ENCODE measurements at places on chromosomes 3 and 15.

GRCh38 chr15:66294157-66294931 is 976 bp downstream of the DIS3L start:
- peak; percentile 39 for DNase-seq

- no peak for DNase-seq
These were observed 569.2 kb upstream of the RGMA start for GRCh38 chr15:93658026-93658816.

GRCh38 chr15:63611177-63611576 is 14.0 kb downstream of the FBXL22 start:
- no peak for DNase-seq

- no peak for DNase-seq
These were observed 128.3 kb downstream of the TPRA1 start for GRCh38 chr3:127462111-127462655.

GRCh38 chr3:168977716-168978374 is 685.7 kb downstream of the MECOM start:
- no peak for DNase-seq

GRCh38 chr15:29570948-29571791 is 251.1 kb downstream of the TJP1 start:
- DNase-seq: no peak

DNA sequence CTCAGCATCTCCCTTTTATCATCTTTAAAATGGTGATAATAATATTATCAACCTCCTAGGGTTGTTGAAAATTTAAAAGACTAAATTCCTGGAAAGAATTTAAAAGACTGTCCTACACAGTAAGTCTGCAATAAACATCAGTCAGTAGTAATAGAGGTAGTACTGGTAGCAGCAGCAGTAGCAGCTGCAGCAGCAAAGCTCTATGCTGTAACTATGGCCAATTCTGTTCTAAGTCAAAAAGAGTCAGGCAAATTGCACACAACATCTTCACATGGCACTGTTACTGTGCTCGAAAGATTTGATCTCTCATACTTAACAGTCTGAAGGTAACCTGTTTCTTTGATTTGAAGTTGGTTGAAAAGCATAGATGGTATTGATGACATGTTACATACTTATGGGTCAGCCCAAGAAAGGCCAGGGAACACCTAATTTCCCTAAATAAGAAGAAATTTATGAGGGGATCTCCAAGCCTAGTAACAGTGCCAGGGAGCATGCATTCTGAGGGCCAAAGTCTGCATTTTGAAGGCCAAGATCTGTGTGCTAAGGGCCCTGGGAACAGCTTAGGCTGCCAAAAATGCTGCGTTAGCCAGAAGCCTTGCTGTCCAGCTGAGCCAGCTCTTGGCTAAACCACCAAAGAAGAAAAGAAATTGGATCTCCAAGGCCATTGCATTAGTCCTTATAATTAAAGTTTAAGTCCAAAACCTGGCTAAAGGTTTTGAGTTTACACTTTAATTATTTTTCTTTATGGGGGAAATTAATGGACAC is 68.2 kb downstream of the SIDT1 start:
- DNase-seq: no peak

- DNase-seq: no peak
These were observed 890.6 kb upstream of the NR2F2 start for GRCh38 chr15:95439922-95440376.

GRCh38 chr15:74648051-74648842 is 32.6 kb downstream of the CLK3 start:
- no peak for DNase-seq

DNA sequence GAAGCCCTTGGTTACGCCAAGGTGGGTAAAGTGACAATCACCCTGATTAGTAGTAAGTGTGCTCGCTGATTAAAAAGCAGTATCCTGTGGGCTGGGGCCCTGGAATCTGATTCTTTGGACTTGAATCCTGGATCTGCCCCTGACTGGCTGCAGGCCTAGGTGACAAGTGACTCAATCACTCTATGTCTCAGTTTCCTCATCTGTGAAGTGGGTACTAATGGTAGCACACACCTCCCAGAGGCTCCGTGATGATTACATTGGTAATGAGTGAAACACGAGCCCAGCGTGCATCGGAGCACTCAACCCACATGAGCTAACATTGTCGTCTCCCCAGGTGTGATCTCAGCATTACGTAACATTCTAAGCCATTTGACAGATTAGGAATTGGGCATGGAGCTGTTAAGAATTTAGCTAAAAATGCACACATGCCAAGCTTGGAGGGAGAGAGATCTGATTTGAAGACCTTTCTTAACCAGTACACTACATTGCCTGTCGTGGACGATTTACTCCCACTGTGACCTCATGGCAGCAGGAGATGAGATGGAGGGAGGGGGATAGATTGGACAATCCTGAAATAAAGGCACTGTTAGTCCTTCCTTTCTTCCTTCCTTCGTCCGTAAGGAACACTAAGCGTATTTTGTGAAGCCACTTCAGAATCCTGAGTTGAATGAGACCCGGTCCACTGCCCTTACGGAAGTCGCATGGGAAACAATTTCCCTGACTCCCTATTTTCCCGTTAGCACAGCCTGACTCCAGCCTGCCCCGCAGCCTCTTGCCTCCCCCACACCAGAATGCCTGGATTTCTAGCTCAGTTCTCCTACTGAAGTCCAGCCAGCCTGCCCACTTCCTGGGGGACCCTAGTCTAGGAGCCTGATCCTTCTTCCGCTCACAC is 32.1 kb downstream of the MGLL start:
- DNase-seq: no peak

GRCh38 chr3:80263260-80263659 is 495.5 kb upstream of the ROBO1 start:
- no peak for DNase-seq

GRCh38 chr3:189277711-189278110 is 105.9 kb downstream of the TPRG1 start:
- DNase-seq: no peak

DNA sequence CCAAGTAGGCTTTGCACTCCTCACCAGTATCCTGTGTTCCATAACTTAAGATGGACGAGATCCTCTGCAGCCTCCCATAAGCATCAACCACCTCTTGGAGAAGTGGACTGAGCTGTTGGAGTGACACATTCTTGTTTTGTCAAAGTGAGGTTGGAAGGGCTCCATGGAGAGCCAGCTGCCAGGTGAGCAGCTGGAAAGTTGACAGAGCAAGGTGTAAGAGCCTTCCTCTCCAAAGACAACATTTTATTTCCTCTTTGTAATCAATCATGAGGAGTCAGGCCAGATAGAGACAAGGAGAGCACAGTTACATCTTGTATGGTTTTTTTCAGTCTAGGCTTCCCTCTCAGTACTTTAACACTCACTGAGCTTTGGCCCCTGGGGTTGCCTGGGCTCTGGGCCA is 5.1 kb downstream of the ABI3BP start:
- peak; percentile 6 for DNase-seq

DNA sequence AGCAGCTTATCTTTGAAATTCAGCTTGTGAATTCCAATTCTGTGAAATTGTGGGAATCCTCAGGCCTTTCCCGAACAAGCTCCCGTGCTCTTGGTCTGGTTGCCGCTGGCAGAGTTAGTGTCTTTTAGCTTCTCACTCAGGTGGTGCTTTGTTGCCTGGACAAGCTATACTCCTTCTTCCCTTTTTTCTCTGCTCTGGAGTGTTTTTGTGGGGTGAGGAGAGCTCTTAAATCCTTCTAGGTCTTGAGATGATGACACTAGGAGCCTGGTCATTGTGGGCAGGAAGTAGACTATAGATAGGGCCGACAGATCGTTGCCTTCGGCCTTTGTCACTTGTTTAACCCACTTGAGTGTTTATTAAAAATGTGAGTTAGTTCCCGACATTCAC is 93.8 kb downstream of the SLCO3A1 start:
- no peak for DNase-seq

DNA sequence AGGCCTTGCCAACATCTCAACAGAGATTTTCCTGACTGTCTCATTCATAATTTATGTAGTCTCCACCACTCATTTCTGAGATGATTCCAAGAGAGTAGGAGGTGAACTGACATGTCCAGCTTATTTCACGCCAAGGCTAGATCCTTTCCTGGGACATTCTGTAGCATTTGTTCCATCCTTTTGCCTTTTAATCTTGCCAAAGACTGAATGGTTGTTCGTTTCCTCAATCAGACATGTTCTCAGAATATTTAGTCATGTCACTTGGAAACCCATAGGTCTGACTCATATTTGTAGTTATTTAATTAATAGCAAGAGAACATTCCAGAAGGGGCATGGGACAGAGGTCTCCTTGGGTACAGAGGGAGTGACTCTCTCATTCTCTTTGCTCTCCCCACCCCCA is 80.9 kb downstream of the DHX36 start:
- no peak for DNase-seq

DNA sequence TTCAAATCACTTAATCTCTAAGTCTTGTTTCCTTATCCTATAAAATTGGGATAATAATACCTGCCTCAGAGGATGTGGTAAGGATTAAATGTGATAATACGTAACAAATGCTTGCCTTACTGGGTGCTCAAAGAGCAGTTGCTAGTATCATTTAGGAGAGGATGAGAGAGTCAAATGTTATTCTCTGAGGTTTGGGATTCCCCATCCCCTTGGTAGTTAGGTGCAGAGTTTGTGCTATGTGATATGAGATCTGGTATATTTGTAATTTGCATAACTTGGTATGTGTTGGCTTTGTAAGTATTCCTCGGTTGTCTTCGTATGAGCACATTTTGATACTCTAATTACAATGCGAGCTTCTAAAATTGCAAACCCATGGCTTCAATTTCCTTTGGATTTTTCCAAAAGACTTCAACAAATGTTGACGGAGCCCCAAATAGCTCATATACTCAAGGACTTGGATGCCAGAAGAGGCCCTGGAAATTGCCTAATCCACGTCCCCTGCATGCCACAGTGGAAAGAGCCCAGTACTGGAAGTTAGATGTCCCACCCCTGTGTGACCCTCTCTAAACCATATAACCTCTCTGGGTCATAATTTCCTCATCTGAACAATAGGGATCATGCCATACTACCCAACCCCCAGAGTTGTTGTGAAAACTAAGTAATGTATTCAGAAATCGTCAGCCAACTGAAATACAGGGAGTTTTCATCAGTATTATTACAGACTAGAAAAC is 85.0 kb downstream of the FBN1 start:
- DNase-seq: no peak

GRCh38 chr3:150081084-150081483 is 110.4 kb upstream of the PFN2 start:
- DNase-seq: no peak

GRCh38 chr15:53791581-53791980 is 32.1 kb upstream of the WDR72 start:
- no peak for DNase-seq

- DNase-seq: no peak
These were observed 97.8 kb downstream of the LARS2 start for GRCh38 chr3:45486136-45486535.

DNA sequence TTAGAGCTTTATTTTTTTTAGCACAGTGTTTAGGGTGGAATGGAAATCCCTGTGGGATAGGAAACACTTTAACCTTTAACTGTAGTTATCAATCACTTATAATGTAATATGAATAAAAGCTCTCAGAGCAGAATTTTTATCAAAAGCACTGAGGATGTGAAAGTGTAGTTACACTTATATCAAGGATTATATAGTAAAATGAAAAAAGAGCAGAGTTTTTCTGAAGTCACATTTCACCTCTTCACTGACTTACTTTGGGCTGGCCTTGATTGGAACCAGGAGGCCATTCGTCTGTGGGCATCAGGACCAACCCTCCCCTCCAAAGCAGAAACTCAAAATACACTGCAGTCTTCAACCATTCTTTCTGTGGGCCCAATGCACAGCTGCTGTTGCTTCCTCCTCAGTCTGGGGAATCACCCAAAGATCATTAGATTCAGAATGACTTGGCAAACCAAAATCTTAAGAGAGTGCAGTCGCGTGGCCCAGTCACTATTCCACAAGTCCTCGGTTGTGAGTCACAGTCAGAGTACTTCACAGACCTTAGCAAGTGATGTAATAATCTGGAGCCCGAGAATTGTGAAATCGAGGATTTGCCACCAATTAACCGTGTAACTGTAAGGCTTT is 132.6 kb upstream of the COL8A1 start:
- DNase-seq: no peak

DNA sequence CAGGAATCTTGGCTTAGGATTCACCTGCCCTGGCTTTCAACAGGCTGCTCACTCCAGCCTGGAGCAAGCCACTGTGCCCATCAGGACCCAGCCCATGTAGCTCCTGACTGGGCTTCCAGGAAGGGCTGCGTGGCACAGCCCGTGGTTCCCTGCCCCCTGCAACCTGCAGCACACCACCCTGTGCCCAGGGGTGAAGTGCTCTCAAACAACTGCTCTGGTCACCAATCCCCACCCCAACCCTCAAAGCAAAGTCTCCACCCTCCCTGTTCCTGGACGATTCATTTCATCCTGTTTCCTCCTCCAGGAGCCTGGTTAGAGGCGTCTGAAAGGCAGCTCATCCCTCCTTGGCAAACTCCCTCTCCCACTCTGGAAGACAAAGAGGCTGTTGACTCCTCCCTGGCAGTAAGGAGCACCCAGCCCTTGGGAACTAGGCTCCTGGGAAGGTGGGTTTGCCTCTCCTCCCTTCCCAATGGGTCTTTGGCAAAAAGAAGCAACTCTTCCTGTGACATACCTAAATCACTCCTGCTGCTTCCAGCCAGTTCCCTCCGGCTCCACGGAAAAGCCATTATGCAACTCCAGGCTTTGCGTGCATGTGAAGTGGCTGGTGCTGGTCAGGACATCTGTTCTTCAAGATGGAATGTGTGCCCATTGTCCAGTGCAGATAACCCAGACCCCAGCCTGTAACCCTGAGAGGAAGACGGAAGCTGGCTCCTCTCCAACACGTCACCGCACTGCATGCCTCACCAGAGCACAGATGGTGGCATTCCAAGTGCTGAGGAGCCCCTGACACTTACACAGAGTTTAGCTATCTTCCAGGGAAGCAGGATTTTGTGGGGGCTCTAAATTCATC is 29.1 kb upstream of the VIPR1 start:
- DNase-seq: no peak

GRCh38 chr3:121883507-121883906 is 10.7 kb upstream of the SLC15A2 start:
- no peak for DNase-seq

DNA sequence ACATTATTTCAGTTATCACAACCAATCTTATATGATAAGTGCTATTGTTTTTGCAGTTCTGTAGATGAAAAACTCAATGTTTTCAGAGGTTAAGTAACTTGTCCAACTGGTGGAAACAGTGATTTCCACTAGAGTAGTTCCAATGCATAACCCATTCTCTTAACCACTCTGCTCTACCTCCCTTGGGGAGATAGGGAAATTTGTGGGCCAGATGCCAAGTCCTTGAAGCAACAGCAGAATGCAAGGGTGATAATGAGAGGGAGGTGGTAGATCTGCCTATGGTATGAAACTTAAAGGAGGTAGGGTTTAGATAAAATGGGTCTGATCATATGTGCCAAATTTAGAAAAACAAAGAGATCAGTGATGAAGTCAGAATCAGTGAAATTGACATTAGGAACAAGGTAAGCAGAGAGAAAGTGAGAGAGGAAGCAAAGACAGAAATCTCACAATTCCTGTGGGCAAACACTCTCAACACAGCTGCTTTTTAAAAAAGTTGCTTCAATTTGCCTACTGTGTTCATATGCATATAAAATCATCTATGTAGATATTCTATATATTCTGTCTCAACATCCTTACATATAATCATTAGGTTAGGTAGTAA is 50.5 kb upstream of the UBP1 start:
- DNase-seq: no peak

- no peak for DNase-seq
These were observed 17.0 kb downstream of the NISCH start for GRCh38 chr3:52472239-52473000.

Measured in NCI-H774 (cell line).